Effector CD8-positive, alpha-beta T cell (primary cell): ENCODE measurements at places on chromosomes 5 and 9.

- no peak for DNase-seq
These were observed 488 bp downstream of the COL15A1 start for GRCh38 chr9:98944057-98944733.

- no peak for DNase-seq
These were observed 435.5 kb downstream of the CAAP1 start for GRCh38 chr9:26457151-26457550.

- no peak for DNase-seq
These were observed 63.5 kb downstream of the C9orf50 start for GRCh38 chr9:129557192-129558036.

DNA sequence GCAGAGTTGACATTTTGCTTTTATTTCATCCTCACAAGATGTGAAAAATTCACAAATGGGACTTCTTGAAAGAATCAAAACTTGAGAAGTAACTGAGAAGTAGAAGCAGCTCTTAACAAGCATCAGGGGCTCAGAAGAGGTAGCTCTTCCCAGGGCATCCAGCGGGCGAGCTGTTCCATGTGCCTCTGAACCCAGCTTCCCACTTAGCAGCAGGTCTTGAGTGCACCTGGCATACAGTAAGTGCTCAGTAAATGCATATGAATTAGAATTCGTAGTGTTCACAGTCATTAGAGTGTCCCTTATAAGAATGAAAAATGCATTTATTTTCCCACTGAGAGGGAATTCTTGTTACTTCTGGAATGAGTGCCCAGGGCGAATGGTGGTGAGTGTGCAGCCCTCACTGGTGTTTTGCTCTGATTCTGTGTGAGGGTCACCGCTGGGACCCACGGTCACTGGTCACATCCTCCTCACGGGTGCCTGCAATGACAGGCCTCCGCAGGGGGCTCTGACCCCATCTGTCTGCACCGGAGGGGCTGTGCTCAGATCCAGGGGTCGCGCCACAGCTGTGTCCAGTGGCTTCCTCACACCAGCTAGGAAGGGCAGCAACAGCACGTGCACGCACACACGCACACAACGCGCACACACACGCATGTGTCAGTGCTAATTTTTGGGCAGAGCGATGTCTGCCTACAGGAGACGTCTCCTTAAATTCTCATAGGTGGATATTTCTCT lies 26.9 kb downstream of the EXOC3 start:
- DNase-seq, result no peak

GRCh38 chr9:119264165-119264564 lies 105.1 kb downstream of the BRINP1 start:
- no peak for DNase-seq

DNA sequence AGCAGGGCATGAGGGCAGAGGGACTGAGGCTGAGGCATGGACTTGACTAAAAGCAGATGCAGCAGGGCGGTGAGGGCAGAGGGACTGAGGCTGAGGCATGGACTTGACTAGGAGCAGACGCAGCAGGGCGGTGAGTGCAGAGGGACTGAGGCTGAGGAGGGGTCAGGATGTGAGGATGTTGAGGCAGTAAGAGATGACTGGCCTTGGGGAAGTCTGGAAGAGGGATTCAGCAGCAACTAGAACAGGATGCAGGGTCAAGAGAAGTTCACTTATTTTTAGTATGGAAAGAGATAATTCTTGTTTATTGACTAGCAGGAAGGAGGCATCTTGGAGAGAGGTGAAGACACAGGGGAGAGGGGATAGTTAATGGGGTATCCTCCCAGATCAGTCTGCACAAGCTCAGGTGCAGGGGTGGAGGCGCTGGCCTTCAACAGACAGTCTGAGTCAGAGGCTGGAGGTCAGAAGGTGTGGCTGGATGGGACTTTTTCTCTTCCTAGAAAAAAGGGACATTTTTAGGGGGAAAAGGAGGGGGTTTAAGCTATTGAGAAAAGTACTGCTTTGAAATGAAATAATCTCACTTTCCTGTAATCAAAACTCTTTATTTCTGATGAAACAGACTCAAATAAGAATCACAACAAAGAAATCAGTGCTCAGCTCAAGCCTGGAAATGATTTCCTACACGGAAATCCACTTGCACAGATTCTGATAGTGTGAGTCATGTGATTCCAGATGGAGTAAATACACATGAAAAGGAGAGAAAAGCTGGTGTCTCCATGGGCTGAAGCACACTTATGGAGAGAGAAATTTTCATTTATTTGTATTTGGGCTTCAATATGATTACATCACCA lies 130.9 kb downstream of the PALM2AKAP2 start:
- DNase-seq, result no peak

- DNase-seq, result no peak
These were observed 187.5 kb downstream of the MED10 start for GRCh38 chr5:6190838-6191237.

- no peak for DNase-seq
These were observed 7.2 kb upstream of the DDX41 start for GRCh38 chr5:177523711-177524538.

DNA sequence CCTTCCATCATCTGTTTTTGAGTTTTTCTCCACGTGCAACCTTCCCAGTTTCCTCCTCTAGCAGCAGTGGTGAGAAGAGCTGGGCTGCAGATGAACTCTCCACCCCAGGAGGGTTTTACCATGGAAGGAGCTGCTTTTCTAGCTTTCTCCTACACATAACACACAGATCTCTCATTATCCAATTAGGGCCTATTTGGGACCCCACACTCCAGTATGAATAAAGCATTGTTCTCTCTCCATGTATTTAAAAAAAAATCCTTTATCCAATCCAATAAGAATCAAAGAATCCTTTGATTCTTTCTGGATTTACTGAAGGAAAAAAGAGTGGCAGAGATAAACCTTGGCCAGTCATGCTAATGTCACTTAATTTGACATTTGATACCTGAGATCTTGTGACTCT lies 31.6 kb upstream of the NAA35 start:
- no peak for DNase-seq

GRCh38 chr5:121967187-121967586 lies 5.4 kb downstream of the SRFBP1 start:
- DNase-seq, result no peak

GRCh38 chr9:98074115-98074990 lies 17.8 kb downstream of the NANS start:
- peak; percentile 56 for DNase-seq

GRCh38 chr9:98481676-98482075 lies 226.2 kb upstream of the TBC1D2 start:
- no peak for DNase-seq

GRCh38 chr9:137722481-137722880 lies 103.7 kb downstream of the EHMT1 start:
- no peak for DNase-seq

- no peak for DNase-seq
These were observed 897 bp downstream of the NDST1 start for GRCh38 chr5:150508828-150509227.

DNA sequence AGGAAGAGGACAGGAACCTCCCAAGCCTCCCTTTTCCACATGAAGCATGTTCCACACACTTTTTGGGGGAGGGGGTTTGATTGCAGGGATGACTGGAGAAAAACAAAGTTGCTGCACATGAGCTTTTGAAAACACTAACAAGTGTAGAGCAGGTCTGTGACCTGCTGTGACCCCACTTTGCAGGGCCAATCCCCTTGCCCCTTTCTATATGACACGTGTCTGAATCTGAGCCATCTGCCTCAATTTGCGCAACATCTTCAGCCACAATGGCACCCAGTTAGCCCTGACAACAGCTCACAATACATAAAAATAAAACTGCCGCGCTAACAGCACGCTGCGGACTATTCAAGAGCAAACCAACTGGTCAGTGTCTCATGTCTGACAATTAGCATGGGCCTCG lies 227.8 kb upstream of the TBCA start:
- DNase-seq, result no peak

DNA sequence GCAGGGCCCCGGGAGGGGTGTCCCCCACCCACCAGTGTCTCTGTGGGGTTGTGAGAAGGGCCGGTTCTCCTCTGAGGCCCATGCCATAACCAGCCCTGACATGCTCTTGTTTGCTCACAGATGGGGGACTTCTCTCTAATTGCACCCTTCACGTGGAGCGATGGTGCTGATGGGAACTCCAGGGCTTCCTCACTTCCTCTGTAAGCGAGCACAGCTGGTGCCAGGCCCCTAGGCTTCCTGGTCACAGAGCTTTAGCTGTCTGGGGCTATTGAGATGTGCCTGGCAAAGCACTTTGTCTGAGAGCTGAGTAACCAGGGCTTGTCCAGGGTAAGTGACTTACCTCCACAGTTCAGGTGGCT lies 36.4 kb downstream of the PHF2 start:
- DNase-seq, result no peak

- no peak for DNase-seq
These were observed 1.9 kb upstream of the ORM2 start for GRCh38 chr9:114327749-114328148.

DNA sequence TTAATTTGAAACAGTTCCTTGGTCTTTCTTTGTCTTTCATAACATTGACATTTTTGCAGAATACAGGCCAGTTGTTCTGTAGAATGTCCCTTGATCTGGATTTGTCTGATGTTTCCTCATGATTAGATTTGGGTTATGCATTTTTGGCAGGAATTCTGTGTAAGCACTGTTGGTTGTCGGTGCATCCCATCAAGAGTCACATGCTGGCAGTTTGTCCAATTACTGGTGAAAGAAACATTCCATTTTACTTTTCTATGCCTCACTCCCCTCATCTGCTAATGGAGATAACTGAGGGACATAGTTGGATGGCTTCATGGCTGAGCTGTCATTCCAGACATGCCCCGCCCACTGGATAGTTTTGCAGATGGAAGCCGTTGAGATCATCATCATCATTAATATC lies 7.6 kb upstream of the ZNF618 start:
- DNase-seq, result no peak

DNA sequence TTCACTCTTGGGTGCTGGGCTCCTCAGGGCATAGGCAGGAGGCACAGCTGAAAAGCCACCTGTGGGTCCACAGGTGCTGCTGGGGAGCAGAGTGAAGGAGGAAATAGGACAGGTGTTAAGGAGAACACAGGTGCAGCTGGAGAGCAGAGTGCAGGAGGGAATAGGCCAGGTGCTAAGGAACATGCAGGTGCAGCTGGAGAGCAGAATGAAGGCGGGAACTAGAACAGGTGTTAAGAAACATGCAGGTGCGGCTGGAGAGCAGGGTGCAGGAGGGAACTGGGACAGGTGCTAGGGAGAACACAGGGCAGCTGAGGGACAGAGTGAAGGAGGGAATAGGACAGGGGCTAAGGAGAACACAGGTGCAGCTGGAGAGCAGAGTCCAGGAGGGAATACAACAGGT lies 43.8 kb upstream of the PLEKHG4B start:
- DNase-seq, result no peak

GRCh38 chr9:35829764-35830096 lies 702 bp downstream of the TMEM8B start:
- DNase-seq, result no peak
